ENCODE measurements at places on chromosomes 3 and 15.
A peak's percentile ranks its signal among the peaks of the same experiment; 100 is the strongest.

- no peak for DNase-seq
Observed at GRCh38 chr3:96865605-96866004, 51.2 kb downstream of the EPHA6 start.

DNA sequence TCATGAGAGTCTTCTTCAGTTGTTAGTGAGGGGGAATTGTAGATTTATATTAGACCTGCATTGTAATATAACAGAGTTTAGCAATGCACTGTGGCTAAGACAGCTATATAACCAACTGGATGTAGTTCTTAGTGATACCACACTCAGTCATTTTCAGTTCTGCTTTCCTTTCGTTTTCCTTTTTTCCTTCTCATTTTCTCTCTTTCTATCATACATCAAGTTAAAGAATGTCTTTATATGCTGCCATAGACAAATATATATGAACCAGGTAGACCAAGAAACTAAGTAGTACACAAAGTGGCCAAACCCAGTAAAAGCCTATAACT lies 43.7 kb upstream of the CD47 start:
- no peak for DNase-seq

- no peak for DNase-seq
Observed at GRCh38 chr3:39292961-39293360, 13.1 kb upstream of the CX3CR1 start.

DNA sequence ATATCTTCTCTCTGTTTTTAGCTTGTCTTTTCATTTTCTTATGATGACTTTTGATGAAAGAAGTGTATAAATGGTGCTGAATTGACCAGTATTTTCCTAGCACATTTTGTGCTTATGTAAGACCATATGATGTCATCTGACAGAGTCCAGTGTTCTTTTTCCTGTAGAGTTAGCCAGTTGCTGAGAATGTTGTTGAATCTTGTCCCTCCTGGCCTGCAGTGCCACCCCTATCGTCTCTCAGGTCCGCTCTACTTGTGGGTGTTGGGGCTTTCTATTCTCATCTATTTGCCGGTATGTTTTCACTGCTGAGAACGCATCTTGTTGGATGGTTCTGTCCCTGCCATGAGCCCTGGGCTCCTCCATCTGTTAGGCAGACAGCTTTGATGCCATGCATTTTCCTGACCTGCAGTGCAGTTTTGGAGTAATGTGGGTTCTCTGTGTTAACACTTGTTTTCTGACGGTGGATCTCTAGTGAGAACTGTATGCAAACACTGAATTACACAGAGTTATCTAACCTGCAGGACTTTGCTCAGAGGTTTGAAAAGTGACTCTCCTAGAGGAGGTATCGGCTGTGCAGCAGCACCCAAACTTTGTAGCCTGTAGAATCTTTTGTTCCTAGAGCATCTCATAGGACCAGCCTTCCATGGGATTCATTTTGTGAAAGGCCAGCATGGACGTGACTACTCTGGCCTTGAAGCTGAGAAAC lies 44.6 kb downstream of the SLC6A20 start:
- no peak for DNase-seq

DNA sequence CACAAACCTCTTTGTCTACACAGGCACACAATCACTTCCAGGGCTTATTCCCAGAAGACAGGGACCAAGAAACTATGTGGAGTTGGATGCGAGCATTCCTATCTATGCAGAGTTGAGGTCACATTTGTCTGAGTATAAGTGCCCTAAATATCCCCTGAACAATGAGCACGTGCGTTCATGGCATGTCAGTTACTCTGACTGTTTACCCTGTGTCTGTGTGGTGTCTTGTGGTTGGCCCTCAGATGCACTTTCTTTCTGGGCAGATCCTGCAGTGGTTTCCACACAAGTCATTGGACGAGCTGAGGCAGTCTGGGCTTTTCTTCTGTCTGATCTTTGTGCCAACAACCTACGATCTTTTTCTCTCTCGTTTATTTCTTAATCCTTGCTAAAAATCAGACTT lies 134.5 kb downstream of the FBN1 start:
- no peak for DNase-seq

GRCh38 chr3:112671930-112672715 lies 31.2 kb upstream of the CCDC80 start:
- no peak for DNase-seq

- no peak for DNase-seq
Observed at GRCh38 chr3:134030379-134031347, 938 bp upstream of the SLCO2A1 start.

DNA sequence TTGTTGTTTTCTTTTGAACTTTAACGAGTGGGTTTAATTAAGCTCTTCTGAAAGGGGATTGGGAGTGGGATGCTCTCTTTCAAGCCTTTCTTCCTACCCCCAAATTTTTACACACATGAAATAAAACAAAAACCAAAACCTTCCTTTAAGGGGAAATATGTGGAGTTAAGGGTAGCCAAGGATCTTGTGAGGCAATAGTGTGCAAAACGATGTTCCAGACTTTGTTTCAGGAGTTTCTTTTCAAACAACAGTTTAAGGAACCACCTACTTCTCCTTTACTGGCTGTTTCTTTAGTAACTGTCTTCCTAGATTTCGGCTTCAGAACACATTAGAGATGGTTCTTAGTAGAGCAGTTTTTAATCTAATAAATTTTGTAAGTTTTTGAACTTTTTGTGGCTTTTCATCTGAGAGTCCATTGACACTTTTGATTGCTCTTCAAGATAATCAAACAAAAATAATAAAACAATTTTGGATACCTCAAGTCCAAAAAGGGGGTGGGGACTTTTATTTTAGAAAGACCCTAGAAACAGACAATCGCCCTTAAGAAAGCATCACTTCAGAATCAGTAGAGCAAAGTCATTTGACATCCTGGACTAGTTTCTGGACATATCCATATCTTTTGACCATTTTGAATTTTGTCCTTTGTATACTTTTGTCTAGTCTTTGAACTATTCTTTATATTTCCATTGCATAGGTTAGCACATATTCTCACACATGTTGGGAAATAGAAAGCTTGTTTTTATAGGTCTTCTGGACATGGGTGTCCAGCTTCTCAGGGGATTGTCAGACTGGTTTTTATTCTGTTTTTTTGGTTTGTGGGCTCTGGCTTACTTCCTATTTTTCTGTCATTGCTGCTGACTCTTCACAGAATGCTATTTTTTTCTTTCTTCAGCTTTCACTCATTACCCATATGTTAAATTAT lies 6.0 kb downstream of the DIPK2A start:
- DNase-seq = no peak

- peak; percentile 62 for DNase-seq
Observed at GRCh38 chr15:75578173-75578947, 755 bp downstream of the PTPN9 start.

DNA sequence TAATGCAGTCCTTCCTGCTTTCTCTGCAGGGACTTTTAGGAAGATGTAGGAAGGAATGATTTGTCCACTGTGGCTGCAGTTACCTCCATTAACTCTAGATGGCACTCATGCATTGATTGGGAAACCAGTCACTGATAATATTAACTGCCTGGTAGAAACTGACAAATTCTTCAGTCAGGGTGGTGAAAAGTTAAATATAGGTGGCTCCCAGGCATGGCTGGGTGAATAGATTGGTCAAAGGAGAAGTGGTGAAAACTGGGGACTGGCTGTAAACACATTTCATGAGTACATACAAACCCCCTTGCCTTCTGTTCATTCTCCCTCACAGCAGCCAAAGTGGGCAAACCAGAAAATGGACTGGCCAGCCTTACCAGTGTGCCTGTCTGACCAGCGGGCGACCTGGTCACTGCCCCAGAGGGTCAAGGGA lies 333.4 kb downstream of the THSD4 start:
- peak; percentile 67 for DNase-seq

DNA sequence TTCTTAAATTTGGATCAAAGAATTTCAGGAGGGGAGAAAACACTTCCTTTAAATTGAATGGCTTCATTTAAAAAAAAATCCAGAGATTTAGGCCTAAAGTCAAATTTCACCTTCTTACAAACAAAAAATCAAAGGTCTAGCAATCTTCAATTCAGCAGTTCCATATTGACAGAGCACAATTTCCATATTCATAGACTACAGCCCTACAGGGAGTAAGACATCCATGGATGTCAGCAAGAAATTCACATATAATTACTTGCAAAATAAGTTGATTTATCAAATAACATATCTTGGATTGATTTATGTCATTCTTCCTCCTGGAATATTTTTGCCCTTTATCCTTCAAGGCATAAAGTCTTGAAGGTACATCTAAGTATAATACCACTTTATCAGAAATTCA lies 103.4 kb downstream of the CNTN3 start:
- no peak for DNase-seq

DNA sequence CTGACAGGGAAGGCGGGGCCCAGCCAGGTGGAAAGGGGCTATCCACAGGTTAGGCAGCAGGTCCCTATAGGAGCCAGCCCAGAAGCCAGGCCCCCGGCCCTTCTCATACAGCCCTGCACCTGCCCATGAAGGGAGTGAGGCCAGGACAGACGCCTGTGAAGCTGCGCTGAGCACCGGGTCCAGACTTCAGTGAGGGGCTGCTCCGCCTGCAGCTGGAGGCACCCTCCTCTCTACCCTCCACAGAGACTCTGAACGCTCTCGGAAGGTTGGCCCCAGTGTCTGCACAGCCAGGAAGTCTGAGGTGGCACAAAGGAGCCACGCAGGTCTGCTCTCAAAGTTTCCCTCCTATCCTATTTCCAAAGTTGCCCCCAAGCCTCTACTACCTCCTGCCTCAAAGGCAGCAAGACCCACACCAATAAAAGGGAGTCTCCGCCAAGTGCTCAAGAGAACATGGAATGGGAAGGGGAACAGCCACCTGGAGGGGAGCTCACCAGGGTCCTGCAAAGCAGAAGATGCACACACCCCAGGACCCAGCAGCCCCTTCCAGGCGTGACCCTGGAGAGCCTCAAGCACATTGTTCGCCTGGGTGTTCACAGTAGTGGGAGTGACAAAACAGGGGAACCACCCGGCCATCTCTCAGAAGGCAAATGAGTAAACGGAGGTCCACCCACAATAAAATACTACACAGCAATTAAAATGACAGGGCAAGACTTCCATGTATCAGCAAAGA lies 19.5 kb downstream of the XXYLT1 start:
- DNase-seq = no peak

- no peak for DNase-seq
Observed at GRCh38 chr3:126417515-126417914, 22.8 kb downstream of the CFAP100 start.

GRCh38 chr3:72044231-72044855 lies 259.4 kb upstream of the PROK2 start:
- DNase-seq = no peak

GRCh38 chr3:64259636-64260035 lies 34.4 kb upstream of the PRICKLE2 start:
- no peak for DNase-seq
